Stimulated activated CD4-positive, alpha-beta T cell treated with anti-CD3 and anti-CD28 coated beads, Interleukin-1b, Interleukin-23, amount 100 ng/mL, for 1 hour (primary cell): ENCODE measurements at places on chromosomes 2 and 18.

GRCh38 chr2:36705326-36706020 is 9.0 kb downstream of the VIT start:
- no peak for DNase-seq

GRCh38 chr2:120543899-120544298 is 191.8 kb upstream of the GLI2 start:
- no peak for DNase-seq

- no peak for DNase-seq
Measured at GRCh38 chr18:80104364-80104779, 4.7 kb upstream of the ADNP2 start.

DNA sequence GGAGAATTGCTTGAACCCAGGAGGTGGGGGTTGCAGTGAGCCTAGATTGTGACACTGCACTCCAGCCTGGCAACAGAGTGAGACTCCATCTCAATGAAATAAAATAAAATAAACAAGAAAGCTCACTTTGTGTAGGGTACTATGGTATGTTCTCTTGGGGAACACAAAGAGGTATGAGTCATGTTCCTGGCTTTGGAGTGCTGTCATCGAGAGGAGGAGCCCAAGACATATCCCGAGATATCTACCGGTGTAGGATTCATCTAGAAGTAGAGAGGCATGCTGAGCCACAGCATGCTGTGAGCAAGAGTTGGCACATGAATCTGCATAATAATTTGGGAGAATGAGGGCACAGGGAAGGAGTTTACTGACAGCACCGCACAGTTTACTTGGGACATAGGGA is 244.9 kb upstream of the EPHA4 start:
- DNase-seq, result no peak

GRCh38 chr2:237359894-237360780 is 53.8 kb downstream of the COL6A3 start:
- DNase-seq, result no peak

- no peak for DNase-seq
Measured at GRCh38 chr2:198273660-198274059, 469.3 kb downstream of the PLCL1 start.

GRCh38 chr18:21100146-21100545 is 11.5 kb downstream of the ROCK1 start:
- DNase-seq, result no peak

- DNase-seq, result no peak
Measured at GRCh38 chr2:65587779-65588178, 155.4 kb upstream of the SPRED2 start.

- DNase-seq, result no peak
Measured at GRCh38 chr18:24734058-24734457, 273.6 kb downstream of the HRH4 start.
